NCI-H2107 (cell line): ENCODE measurements at places on chromosomes 13 and 19.

DNA sequence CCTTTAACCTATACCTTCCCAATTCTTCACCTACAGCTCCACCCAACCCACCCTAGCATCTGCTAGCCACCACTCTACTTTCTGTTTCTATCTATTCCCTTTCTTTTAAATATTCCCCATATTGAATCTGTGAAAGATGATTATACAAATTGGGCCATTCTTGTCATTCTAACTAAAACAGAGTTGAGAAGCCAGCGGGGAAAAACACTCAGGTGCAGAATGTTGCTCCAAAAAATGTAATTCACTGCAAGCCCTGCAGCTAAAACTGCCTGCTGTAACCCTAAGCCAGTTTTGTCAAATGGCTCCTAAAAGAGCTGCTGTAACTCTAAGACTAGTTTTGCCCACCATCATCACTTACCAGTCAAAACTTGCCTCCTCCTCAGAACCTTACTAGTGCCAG lies 1468.6 kb upstream of the MIR17HG start:
- no peak for DNase-seq

DNA sequence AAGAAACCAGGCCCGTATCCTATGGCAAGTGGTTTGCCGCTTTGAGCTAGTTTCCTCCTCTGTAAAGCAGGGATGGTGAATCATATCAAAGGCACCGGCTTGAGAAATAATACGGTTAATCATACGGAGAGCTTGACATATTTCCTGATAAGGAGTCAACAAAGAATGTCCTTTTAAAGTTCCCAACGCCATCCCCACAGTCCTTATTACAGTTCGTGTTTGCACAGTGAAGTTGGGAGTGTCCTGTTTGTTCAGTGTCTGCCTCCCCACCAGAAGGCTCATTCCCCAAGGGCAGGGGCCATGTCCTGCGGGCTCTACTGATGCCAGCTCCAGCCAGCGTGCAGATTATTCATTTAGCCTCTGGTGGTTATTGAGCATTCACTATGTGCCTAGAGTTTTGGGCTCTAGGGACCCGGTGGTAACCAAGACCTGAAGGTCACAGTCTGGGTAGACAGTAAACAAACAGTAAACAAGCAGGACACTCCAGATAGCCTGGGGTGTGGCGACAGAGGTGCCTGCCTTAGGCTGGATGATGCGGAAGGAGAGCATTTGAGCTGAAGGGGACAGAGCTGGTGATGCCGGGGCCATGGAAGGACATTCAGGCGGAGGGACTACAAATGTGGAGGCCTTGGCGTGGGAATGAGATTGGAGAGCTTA lies 6.3 kb downstream of the GRAMD1A start:
- DNase-seq = no peak

- DNase-seq = no peak
Observed at GRCh38 chr19:52227196-52227940, 37.5 kb downstream of the PPP2R1A start.

GRCh38 chr13:101211261-101211660 lies 205.0 kb downstream of the NALCN start:
- no peak for DNase-seq

DNA sequence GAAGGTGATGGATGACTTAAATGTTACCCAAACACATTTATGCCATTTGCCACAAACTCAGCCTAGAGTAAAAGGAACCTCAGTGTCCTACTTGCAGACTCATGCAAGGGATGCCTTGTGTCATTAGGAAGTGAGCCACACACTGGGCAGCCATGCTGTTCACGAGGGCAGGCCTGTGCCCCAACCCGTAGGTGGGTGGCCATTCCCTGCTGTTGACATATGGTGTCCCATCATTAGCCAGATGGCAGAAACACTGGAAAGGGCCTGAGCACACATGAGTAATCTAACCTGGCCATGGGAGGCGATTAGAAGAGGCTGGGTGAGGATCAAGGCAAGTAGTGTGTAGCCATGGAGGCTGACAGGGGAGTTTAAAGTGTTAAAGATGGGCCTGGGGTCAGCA lies 9.7 kb upstream of the LRCH1 start:
- DNase-seq = no peak
